ENCODE measurements at places on chromosomes 5 and 9.

GRCh38 chr9:33350310-33350709, 52.1 kb downstream of the AQP7 start:
- DNase-seq, result no peak

GRCh38 chr9:29078063-29078666, 1504.9 kb upstream of the C9orf72 start:
- DNase-seq, result no peak

- DNase-seq, result no peak
Observed at GRCh38 chr5:93589829-93590215, 6.8 kb downstream of the NR2F1 start.

GRCh38 chr9:88809355-88810161, 181.7 kb upstream of the S1PR3 start:
- no peak for DNase-seq

GRCh38 chr5:159240301-159240870, 22.7 kb upstream of the UBLCP1 start:
- peak; percentile 70 for DNase-seq

DNA sequence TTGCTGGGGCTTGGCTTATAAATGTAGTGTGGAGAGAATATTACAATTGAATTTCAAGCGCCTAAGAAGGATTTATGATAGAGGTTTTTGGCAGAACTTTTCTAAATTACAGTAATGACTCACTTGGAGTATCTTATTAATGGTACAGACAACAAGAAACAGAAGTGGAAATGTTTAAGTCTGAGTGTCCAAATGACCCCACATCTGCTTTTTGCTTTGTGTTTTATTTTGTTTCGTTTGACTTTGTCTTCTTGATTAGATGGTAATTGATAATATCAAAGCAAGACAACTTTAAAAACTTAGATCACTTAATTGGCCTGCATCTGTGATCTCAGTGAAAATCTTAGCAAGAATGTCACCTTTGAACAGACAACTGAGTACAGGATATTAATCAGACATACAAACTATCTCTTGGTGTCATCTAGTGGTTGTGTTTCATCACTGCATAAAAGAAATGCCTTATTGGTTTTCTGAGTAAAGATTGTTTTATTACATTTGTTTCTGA, 577.4 kb downstream of the ISL1 start:
- no peak for DNase-seq

DNA sequence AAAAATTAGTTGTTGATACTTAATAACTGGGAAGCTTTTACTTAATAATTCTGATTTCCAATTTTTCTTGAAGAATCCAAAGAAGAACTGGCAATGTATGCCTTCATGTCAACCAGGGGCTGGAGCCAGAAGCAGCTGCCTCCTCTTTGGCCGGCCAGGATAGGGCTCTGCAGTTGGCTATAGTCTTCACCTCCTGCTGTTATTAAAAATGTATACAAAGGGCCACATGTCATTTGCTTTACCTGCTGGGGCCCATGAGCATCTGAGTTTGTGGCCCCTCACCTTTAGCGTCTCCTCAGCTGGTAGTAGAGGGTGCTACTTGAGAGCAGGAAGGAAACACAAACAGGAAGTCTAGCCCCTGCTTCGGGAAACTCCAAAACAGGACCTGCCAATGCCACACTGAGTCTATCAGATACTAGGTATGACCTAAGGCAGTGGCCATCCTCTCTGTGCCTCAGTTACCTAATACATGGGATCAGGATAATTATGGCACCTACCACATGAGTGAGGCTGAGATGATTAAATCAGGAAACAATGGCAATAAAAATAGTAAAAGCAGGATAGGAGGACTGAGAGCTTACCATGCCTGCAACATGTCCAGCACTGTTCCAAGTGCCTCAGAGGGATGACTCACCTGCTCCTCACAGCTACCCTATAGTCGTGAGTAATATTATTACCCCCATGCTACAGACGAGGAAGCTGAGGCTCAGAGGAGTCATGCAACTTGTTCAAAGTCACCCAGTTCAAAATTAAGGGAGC, 21.3 kb downstream of the CCDC69 start:
- peak; percentile 66 for DNase-seq

DNA sequence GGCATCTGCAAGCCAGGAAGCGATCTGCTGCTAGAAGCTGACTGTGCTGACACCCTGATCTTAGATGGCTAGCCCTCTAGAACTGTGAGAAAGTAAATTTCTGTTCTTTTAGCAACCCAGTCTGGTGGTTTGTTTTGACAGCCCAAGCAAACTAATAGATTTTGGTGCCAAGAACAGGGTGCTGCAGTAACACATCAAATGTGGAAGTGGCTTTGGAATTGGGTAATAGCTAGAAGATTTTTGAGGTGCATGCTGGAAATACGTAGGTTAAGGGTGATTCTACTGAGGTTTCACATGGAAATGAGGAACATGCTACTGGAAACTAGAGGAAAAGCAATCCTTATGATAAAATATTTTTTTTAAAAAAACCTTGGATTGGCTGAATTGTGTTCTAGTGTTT, 153.5 kb upstream of the SH3GL2 start:
- DNase-seq, result peak; percentile 19

DNA sequence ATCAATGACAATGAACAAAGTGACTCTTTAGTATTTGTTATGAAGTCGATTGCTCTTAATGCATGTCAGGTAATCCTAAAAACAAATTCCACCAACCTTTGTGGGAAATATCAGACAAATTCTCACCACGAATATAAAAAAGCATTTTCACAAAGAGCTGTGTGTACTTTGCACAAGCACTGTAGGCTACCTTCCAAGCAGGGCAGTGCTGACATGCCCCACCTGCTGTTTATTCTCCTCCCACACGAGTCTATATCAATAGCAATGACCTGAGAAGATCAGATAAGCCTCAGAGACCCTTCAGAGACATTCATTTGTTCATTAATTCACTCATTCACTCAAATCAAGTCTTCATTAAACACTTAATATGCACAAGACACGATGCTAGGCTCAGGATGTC, 469.1 kb downstream of the ZSWIM6 start:
- no peak for DNase-seq

GRCh38 chr5:173395257-173395932, 67.2 kb upstream of the STC2 start:
- no peak for DNase-seq

DNA sequence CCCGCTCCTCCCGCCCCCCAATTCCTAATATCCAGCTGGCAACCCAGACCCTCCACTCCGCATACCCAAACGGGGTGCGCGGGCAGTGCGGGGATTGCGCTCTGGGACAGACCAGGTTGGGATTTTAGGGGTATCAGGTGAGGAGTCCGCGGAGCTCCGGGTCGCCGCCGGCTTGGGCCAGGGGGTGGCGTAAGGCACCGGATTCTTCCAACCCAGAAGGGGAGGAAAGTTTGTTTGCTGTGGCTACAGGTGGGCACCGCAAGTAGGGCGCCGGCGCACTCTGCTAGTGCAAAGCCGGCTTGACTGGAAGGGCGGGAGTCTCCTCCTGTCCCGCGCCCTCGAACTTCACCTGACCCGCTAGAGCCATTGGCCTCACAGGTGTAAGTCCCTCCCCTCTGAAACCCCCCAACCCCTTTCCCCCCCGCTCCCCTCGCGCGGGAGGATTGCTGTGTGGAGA, 709 bp downstream of the IQGAP2 start:
- peak; percentile 40 for DNase-seq

DNA sequence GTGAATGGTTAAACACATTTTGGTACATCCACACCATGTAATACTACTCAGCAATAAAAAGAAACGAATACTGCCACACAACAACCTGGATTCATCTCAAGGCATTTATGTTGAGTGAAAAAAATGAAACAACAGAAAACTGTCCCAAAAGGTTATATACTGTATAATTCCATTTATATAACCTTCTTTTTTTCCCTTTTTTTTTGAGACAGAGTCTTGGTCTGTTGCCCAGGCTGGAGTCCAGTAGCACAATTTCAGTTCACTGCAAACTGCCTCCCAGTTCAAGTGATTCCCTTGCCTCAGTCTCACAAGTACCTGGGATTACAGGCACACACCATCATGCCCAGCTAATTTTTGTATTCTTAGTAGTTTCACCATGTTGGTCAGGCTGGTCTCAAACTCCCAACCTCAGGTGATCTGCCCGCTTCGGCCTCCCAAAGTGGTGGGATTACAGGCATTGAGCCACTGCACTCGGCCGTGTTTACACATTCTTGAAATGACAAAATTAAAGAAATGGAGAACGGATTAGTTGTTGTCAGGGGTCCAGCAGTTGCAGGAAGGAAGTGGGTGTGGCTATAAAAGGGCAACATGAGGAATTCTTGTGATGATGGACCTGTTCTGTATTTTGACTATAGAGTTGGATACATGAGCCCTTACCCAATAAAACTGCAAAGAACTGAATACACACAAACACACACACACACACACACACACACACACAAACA, 17.4 kb downstream of the PPP6C start:
- peak; percentile 16 for DNase-seq

DNA sequence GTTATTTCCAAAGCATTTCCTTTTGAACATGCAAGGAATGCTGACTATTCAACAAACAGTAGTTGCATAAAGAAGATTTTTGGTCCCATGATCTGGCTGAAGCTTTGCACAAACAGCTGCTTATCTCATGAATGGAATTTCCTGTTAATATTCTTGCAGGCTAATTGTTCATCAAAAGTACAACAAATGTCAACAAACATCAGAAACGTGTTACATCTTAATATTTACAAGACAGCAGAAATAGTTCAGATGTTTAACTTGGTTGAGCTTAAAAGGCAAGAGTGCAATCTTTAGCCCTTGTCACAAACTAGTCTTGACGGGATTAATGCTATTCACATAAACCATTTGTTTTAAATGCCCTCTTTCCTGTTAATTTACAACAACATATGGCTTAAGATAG, 47.9 kb upstream of the BASP1 start:
- no peak for DNase-seq

DNA sequence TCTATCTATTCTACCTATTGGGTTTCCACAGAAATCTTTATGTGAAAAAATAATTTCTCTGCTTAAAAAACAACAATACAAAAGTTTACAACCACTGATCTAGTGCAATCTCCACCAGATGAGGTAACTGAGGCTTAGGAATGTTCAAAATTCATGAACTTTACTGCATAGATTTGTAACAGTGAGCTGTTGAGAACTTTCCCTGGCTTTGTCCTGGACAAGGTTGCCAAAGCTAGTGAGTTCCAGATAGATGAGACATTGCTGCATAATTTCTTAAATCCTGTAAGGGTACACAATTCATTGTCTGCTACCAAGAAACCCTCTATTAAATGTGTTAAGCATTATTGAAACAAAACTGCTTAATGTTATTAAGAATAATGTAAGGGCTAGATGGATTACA, 102.7 kb downstream of the OSMR start:
- no peak for DNase-seq

DNA sequence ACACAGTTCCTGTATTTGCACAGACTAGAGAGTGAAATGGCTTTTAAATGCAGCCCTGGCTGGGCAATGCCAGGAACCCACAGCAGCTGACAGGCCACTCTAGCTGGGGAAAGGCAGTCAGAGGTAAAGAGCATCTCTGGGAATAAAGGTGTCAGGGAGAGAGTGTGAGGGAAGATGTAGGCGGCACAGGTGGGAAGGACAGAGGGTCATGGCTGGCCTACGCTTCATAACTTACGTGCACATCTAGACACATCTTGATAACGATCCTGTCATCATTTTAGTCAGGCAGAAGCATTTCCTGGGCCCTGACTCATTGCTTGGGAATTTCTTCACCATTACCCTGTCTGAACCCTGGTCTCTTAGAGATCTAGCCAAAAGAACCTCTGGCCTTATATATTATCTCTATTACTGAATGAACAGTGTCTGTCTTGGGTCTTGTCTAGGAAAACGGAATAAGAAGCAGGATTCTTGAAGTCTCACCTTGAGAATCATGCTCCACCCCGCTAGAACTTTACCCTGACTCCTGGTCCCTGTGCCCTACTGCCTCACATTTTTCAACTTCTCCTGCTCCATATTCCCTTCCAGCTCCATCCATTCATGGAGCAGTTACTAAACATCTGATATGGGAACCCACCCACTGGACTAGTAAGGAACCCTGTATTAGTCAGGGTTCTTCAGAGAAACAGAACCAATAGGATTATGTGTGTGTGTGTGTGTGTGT, 106.4 kb upstream of the ELL2 start:
- peak; percentile 71 for DNase-seq

DNA sequence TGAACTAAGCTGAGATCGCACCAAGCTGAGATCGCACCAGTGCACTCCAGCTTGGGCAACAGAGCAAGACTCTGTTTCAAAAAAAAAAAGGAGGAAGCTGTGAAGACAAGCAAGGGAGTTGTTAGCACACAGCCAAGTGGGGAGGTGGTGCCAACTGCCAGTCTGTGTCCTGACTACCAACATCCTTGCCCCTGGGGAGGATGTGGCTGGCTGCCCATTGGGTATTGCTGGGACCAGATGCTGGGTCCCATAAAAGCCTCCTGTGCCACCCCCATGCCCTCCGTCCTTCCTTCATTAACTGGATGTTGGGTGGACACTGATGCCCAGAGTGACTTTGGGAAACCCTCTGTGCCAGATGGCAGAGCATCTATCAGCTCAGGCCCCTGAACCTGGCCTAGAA, 157.1 kb upstream of the COL5A1 start:
- no peak for DNase-seq

DNA sequence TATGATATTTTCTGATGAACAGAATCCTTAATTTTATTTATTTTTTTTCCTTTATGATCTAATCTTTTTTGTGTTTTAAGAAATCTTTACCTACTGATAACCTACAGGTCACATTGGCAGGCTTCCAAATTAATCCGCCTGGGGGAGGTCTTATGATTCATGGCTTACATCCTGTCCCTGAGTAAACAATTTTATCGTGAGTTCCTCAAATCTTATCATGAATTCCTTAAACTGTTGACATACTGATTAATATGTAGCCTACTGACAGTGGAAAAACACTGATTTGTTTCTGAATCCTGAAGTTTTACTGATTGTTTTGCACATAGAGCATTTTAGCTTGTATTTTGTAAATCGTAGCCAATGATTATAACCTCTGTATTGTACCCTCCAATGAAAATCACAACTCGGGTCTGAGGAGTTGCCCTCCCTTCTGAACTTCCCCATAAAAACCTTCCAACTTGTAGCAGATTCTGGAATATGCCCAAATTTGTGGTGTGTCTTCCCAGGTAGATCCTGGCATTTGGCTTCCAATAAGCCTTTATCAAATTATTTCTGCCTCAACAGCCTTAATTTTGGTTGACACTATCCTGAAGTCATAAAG, 105.6 kb downstream of the VCAN start:
- peak; percentile 17 for DNase-seq

DNA sequence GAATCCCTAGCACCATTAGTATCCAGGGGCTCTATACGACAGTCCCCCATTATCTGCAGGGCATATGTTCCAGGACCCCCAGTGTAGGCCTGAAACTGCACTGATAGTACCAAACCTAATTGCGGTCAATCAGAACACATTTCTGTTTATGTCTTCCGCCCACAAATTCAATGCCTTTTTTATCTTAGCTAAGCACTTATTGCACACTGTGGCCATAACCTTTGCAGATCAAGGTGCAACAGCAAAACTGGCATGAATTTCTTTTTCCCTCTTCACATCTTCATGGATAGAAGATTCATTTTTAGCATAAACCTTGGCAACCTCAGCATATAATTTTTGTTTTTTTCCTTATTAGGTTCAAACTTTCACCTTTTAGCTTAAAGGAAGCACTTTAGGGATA, 361.1 kb downstream of the DEPDC1B start:
- DNase-seq, result no peak

- no peak for DNase-seq
Observed at GRCh38 chr9:15048772-15049171, 138.5 kb upstream of the FREM1 start.
